ENCODE measurements at places on chromosomes 5 and 9.
A peak's percentile ranks its signal among the peaks of the same experiment; 100 is the strongest.

DNA sequence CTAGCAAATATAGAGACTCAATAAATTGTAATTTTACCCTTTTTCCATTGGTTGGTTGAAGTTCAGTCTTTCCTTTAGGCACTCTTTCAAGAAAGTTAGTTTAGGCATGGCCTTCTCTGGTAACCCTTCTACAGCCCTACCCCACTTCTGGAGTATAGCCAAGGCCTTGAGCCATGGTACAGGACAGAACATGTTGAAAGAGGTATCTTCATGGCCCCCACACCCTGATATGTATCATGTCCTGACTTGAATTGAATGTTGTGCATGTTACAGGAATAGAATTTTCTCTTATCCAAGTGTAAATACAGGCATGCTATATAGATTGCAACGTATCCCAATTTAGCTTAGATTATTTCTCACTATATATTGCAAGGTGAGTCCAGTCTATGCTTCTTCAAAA lies 175.6 kb downstream of the CD180 start:
- DNase-seq: no peak

DNA sequence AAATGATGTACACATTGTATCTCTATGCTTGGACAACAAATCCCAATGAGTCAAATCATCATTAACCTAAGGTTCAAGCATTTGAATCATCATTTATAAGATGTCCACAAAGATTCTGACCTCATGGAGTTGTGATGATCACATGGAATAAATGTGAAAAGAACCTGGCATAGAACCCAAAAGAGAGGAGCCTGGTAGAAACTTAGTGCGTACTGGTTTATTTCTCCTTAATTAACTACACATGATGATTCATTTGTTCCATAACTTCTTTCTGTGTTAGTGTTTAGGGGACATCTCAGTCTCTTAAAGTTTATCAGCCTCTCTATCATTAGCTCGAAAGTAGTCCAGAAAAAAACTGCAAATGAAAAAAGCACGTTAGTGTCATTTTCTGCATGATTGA lies 411.6 kb downstream of the BRINP1 start:
- DNase-seq: no peak

DNA sequence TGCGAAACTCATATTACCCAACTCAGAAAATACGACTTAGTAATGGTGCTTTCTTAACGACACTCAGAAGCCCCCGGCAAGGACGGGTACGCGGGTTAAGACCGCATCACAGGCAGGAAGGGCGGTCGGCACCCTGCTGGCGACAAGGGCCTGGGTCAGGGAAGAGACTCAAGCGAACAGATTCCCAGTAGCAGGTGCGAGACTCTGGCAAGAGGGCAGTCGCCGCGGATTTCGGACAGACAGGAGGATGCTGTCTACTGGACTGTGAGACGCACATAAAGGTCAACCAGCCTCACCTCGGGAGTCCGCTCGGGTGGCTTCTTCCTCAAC lies 398 bp downstream of the RAPGEF6 start:
- DNase-seq: no peak

GRCh38 chr5:176959051-176959450 lies 47.5 kb downstream of the UIMC1 start:
- no peak for DNase-seq

DNA sequence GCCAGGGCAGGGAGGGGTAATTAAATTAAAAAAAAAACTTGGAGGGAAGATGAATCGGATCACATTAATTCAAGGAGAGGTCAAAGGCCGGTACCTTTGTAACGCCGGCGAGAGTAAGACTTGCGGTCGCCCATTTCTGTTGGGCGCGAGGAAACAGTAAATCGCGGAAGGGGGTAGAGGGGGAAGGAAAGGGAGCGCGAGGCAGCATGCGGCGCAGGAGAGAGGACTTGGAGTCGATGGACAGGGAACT lies 324 bp upstream of the RGMB start:
- no peak for DNase-seq

DNA sequence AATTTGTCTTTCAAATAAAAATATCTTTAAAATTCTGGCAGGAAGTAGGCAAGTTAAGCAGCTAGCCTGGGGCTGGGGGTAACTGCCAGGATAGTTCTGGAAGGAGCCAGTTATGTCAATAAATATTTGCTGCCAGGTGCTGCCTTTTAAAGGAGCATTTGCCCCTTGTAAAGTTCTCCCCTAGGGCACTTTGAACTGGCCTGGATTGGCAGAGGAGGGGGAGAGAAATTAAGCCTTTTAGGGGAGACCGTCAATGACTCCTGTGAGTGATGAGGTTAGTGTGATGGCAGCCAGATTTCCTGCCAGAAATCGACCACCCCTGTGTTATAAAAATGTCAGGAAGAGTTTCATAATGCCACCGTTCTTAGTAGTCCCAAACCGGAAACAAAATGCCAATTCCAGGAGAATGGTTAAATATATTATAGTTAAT lies 89.8 kb upstream of the ELL2 start:
- no peak for DNase-seq

- no peak for DNase-seq
Measured at GRCh38 chr9:78745331-78745730, 448.4 kb downstream of the PSAT1 start.

GRCh38 chr9:106859957-106860720 lies 2.8 kb upstream of the ZNF462 start:
- DNase-seq: no peak

GRCh38 chr5:101561018-101561417 lies 657.9 kb upstream of the ST8SIA4 start:
- no peak for DNase-seq

GRCh38 chr9:15352306-15352705 lies 45.3 kb upstream of the TTC39B start:
- DNase-seq: no peak

GRCh38 chr5:32251871-32252458 lies 60.8 kb downstream of the MTMR12 start:
- no peak for DNase-seq

GRCh38 chr5:89281766-89282553 lies 399.0 kb upstream of the MEF2C start:
- DNase-seq: no peak

DNA sequence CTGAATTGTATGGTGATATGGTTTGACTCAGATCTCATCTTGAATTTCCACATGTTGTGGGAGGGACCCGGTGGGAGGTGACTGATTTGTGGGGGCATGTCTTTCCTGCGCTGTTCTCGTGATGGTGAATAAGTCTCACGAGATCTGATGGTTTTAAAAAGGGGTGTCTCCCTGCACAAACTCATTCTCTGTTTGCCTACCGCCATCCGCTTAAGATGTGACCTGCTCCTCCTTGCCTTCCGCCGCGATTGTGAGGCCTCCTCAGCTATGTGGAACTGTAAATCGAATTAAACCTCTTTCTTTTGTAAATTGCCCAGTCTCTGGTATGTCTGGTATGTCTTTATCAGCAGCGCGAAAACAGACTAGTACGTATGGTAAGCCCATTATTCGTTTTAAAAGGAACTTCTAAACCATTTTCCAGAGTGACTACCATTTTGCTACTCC lies 48.7 kb downstream of the SLC36A1 start:
- DNase-seq: no peak

- no peak for DNase-seq
Measured at GRCh38 chr5:95130941-95131340, 154.0 kb downstream of the MCTP1 start.

DNA sequence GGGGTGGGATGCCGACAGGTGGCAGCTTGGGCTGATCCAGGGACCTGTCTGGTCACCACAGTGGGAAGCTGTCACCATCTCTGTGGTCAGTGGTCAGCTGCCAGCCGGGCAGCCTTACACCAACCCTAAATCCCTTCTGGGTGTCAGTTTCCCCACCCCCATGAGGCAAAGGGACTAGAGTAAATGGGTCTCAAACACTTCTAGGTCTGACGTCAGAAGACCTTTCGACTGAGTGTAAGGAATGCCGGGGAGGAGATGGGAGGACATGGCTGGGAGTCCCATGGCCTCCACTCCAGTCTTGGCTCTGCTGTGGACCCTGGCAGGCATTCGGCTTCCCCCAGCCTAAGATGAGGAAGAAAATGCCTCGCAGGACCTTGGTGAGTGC lies 40.3 kb upstream of the SLC25A51 start:
- DNase-seq: no peak

DNA sequence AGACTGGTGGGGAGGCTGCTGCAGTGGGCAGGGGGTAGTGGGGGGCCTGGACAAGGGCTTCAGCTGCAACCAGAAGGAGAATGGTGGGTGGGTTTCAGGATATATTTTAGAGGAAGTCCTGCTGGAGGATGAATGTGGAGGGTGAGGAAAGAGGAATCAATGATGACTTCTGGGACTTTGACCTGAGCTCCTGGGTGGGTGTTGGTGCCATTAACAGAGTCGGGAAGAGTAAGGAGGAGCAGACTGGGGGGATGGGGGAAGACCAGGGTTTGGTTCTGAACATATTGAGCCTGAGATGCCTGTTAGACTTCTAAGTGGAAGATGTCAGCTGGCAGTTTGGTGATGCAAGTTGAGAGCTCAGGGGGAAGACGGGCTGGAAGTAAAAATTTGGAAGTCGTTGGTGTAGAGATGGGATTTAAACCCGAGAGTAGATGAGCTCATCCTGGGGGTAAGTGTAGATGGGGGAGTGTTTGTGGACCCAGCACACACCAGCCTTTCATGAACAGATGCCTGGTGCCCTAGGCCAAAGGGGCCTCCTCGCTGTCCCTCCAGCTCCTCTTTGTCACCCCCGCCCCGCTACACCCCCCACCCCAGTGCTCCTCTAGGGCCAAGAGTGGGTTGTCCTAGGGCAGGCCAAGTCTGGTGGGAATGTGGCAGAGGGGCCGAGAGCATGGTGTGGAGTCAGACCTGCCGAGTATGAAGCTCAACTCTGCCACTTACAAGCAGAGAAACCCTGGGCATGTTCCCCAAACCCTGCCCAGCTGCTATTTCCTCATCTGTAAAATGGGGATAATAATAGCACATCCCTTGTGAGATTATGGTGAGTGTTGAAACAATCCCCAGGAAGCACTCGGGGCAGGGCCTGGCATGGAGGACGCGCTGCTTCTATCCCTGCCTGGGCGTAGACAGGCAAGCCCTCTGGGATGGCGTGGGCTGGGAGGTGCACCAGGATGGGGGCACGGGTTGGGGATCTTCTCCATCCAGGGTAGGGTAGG lies 4.0 kb downstream of the DNM1 start:
- no peak for DNase-seq

DNA sequence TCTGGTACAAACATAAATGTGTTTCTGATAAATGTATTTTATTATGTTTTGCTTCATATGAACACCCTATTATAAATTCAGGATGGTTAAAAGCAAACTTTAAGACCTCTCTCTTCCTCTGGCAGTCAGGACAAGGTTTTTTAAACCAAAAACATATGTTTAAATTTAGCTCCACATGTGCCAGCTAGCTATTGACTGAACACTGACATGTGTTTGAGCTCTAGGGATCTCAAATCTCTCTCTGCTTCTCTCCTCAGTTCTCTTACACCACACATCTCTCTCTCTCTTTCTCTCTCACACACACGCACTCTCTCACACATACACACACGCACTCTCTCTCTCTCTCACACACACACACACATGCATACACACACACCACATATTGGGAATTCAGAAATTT lies 150.1 kb upstream of the RFX3 start:
- no peak for DNase-seq

DNA sequence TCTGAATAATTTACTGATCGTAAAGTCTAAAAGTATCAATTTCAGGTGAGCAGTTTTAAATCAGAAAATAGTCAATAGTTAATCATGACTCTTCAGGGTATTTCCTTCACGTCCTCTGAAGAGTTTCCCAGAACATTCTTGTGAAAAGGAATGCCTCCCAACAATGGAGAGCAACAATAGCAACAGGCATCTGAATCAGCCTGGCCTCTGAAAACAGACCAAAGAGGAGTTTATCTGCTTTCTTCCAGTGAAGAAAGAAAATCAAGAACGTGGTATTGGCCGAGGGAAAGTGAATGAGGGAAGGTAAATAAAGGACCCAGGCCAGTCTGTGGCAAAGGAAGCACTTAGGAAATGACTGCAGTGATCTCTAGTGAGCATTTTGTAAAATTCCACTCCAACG lies 26.1 kb upstream of the RASGEF1C start:
- DNase-seq: no peak

DNA sequence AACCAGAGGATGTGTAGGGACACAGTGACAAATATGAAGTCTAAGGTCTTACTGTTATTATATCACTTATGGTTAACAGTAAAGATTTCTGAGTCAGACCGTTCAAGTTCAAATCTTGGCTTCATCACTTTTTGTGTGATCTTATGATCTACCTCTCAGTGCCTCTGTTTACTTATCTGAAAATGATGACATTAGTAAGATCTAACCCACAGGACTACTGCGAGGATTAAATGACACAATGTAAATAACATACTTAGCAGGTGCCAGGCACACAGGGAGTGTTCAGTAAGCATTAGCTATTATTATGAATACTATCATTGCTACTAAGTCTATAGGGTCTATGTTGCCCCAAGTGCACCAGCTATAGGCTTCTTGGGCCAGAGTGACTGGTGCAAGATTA lies 2.0 kb downstream of the IRF1 start:
- DNase-seq: no peak

- no peak for DNase-seq
Measured at GRCh38 chr5:151224372-151224771, 480 bp upstream of the CCDC69 start.

DNA sequence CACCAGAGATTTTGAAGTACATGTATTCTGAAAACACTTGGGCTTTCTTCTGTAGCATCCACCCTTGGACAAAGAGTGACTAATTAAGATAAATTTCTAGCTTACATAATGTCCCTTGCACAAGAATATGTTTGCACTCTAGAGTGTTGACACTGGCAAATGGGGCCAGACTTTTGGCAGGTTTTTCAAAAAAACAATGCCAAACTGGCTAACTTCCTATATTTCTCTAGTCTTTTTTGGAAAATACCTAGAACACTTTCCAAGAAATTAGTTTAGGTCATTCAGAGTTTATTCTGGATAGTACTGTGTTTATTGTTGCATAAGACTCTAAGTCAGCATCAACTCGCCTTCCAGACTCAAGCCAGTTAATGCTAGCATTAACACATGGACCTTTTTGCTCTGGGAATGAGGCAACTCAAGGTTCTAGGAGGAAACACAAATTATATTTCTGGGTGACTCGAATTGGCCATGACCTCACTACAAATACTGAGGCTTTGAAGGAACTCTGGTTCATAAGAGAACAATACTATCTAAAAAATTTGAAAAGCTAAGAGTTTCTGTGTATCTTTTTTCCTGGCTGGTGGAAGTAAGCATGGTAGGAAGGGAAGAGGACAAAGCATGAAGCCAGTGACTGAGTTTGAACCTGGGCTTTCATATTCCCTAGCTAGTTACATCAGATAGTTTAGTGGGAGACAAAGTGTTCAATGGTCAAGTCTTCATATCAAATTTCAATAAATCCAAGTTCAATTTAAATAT lies 101.6 kb downstream of the NREP start:
- DNase-seq: no peak

GRCh38 chr5:146947181-146947941 lies 68.8 kb upstream of the PPP2R2B start:
- DNase-seq: no peak

GRCh38 chr9:90830977-90831376 lies 29.4 kb downstream of the SYK start:
- DNase-seq: no peak

- DNase-seq: no peak
Measured at GRCh38 chr9:108668938-108669335, 186.8 kb downstream of the ACTL7B start.

- peak; percentile 29 for DNase-seq
Measured at GRCh38 chr9:126503333-126504085, 110.2 kb upstream of the LMX1B start.
